ENCODE measurements at places on chromosomes 12 and 14.

GRCh38 chr12:50057000-50057841 lies at the start of gene ASIC1:
ASIC1 (plus strand) TSS chr12:50057596; CDS start chr12:50058767, 1,171 bp downstream.
- DNase-seq = no peak

DNA sequence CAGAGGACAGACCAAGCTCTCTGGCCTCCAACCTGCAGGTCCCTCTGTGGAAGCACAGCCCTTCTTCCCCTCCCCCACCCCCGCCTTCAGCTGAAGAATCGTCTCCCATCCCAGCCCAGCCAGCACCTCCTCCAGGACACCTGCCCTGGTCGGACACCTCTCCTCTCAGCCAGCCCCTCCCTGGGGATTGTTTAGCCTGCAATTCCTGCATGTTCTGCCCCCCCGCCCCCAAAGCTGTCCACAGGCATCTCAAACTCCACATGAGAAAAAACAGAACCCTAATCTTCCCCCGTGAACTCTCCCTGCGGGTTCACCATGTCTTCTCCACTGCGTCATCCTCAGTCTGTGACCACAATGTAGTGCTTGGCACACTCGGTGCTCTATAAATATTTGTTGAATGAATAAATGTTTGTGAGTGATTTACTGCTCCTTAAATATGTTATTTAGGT lies 24.1 kb downstream of the PRIMA1 start:
- no peak for DNase-seq

- no peak for DNase-seq
Measured at GRCh38 chr14:45868377-45868776, 615.4 kb upstream of the MIS18BP1 start.

- no peak for DNase-seq
Measured at GRCh38 chr12:67457778-67458665, 188.9 kb downstream of the CAND1 start.

DNA sequence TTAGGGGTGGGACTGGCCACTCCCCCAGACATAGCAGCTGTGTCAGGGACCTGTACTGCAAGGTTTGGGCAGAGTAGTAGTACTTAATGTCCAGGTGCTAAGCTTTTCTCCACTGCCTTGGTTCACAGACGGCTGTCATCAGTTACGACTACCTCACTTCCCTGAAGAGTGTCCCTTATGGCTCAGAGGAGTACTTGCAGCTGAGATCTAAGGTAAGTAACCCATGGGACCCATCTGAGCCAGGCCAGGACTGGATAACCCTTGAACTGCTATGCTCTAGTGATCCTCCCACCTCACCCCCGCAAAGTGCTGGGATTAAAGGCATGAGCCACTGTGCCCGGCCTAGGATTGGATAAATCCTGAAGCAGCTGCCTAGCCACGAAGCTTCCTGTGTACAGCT lies 22.4 kb downstream of the ADCK1 start:
- DNase-seq = no peak

- no peak for DNase-seq
Measured at GRCh38 chr12:21369141-21369980, 3.3 kb upstream of the IAPP start.

DNA sequence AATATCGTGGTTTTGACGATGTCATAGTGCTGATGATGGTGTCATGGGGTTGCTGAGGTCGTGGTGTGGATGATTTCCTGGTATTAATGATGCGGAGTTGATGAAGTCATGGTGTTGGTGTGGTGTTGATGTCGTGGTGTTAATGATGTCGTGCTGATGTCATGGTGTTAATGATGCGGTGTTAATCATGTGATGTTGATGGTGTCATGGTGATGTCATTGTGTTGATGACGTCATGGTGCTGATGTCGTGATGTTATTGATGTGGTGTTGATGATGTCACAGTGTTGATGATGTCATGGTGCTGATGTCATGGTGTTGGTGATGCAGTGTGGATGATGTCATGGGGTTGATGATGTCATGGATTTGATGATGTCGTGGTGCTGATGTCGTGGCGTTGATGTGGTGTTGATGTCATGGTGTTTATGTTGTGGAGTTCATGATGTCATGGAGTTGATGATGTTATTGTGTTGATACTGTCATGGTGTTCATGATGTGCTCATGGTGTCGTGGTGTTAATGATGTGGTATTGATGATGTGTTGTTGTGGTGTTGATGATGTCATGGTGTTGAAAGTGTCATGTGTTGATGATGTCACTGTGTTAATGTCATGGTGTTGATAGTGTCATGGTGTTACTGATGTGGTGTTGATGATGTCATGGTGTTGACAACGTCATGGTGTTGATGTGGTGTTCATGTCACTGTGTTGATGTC lies 48.5 kb upstream of the RIMBP2 start:
- peak; percentile 2 for DNase-seq

GRCh38 chr12:121776190-121777098 lies 17.0 kb downstream of the RHOF start:
- no peak for DNase-seq

GRCh38 chr12:56816491-56816890 lies 53.4 kb downstream of the HSD17B6 start:
- no peak for DNase-seq

DNA sequence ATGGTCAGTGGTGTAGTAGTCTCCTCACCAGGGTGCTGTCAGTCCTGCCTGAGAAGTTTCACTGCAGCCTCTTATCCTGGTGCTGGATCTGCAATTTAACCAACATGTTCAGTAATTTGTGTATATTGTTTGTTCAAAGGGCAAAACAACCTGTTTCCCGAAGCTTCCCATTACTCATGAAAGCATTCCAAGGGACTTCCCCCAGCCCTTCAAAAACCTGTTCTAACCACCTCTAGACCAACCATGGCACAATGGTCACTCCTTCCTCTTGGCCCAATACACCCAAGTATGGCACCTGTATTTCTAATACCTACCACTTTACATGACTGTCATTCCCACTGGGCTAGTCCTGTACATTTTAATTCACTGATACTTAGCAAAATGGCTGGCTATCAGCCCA lies 12.1 kb downstream of the CKAP4 start:
- no peak for DNase-seq

DNA sequence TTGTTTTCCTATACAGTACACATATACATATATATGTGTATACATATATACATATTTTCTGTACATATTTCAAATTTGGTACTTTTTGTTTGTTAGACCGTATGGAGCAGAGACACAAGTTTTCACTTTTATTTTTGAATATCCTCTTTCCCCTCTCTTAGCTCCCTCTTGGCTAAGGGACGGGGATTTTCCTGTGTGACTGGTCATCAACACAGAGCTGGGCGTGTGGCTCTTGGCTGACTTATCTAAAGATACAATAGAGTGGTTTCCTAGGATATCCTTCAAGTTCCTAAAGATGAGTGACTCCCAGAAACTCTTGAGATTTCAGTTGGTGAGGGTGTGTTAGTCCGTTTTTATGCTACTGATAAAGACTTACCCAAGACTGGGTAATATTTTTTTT lies 1404.5 kb upstream of the TMEM132C start:
- DNase-seq = no peak

DNA sequence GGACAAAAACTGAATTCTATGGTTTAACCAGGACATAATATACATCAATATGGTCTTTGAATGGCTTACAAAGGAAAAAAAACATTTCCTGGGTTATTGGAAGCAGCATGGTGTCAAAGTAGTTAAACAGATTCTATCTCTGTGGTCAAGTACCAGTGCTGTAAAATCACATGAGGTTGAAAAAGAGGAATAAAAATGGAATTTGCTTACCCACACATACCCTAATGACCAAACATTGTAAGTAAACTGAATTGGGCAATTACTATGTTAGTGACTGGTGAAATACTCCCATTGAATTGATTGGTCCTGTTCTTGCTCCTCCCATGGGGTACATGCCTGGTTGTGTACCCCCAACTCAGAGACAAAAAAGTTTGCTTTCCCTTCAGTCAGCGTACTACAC lies 19.6 kb downstream of the IFNG start:
- no peak for DNase-seq

GRCh38 chr12:15050659-15051058 lies 77.8 kb downstream of the PDE6H start:
- DNase-seq = no peak

DNA sequence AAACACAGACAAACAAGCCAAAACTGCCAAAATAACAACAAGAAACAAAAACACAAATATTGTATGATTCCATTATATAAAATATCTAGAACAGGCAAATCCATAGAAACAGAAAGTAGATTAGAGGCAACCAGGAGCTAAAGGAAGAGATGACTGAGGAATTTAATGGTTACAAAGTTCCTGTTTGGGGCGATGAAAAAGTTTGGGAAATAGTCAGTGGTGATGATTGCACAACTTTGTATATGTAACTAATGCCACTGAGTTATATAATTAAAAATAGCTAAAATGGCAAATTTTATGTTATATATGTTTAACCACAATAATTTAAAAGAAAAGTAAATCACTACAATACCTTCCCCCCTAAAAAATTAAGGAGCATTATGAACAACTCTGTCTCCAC lies 24.5 kb downstream of the GNPTAB start:
- DNase-seq = no peak

- no peak for DNase-seq
Measured at GRCh38 chr12:22416801-22417200, 82.3 kb upstream of the ST8SIA1 start.

- no peak for DNase-seq
Measured at GRCh38 chr12:32390572-32391219, 8.7 kb upstream of the FGD4 start.

GRCh38 chr14:96914571-96915128 lies 117.5 kb downstream of the VRK1 start:
- no peak for DNase-seq

GRCh38 chr12:47848853-47849252 lies 29.1 kb upstream of the HDAC7 start:
- DNase-seq = no peak

GRCh38 chr12:56721721-56722120 lies 3.4 kb downstream of the NACA start:
- no peak for DNase-seq

GRCh38 chr14:59827401-59827800 lies 43.2 kb downstream of the RTN1 start:
- no peak for DNase-seq

DNA sequence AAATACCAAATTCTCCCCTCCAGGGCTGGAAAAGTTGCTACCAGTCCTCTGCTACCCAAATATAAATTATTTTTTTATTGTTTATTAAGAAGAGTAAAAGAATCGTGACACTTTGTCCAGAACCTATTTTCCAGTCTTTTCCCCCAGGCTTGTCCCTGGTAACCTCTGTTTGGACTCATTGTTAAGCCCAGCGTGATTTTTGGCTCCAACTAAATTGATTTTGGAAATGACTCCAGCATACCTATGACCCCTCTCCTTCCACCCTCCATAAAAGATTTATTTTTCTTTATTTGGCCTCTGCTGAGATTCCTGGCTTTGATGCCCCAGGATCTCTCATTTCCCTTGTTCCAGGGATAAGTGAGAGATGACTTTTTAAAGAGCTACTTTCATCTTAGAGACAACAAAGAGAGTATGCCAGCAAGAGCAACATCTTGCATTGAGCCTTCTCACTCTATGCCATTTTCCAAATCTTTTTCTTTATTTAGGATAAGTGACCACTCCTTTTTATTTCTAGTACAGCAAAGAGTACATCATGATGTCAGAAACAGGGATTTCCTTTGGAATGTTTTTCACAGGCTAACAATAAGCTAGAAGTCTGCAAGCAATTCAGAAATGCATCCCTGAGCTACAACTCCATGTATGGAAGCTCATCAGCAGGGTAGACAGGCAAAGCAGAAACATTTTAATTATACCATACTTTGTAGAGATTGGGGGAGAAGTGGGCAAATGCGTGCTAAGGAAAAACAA lies 75.8 kb downstream of the DAD1 start:
- no peak for DNase-seq

- no peak for DNase-seq
Measured at GRCh38 chr14:54577977-54578376, 11.0 kb downstream of the SAMD4A start.
